ENCODE measurements at places on chromosomes 12 and 14.

- no peak for DNase-seq
Observed at GRCh38 chr14:91335191-91336092, 82.2 kb downstream of the CCDC88C start.

GRCh38 chr12:87930033-87930432, 99.2 kb downstream of the C12orf50 start:
- no peak for DNase-seq

- no peak for DNase-seq
Observed at GRCh38 chr12:105214148-105214547, 21.8 kb downstream of the APPL2 start.

DNA sequence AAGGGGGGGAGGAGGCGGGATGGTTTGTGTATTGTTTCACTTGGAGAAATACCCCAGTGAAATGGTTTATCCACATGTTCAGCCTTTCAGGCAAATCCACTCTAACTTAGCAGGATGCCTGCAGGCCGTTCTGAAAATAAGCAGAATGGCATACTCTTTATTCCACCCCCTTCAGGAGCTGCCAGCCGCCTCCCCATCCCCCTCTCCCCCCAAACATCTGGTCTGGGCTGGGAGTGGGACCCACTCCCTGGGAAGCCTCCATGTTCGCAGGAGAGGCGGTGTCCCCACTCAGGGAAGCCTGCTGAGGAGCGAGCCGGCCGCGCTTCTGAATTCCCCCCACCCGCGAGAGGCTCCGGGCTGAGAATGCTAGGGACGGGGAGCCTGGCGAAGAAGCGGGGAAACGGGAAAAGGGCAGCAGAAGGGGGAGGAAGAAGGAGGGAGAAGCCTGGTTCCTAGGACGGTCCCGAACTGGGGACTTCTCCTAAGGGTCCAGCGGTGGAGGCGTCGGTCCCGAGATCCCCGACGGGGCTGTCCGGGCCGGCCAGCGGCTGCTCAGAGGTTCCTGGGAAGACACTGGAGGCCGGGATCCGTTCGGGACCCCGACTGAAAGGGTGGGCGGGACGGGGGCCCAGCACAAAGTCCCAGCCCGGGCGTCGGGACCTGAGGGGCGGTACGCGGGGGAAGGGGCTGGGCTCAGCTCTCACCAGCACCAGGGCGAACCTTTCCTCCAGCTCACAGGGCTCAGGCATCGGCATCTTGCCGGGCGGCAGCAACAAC, 666 bp downstream of the FMNL3 start:
- no peak for DNase-seq

DNA sequence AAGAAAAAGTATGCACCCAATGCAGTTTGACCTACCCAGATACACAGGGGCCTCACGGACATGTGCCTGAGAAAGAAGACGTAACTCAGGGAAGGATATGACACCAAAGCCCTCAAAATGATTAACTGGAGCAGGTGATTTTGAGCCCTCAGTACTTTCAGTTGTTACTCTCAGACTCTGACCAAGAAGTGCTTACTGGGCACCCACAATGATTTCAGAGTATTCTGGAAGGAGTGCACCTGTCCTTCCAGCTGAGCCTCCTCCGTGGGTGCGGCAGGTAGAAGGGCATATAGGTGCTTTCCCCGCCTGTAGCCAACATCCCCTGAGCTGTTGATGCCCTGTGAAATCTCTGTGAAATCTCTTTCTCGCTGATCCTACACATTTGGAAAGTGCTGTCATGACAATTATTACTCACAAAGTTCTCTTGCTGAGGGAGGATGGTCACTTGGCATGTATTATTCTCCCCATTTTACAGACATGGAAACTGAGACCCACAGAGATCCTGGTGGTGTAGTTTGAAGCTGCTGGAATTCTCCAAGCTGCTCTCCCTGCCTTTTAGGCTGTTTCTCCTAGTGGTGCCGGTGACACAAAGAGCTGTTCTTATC, 154.3 kb upstream of the CCND2 start:
- DNase-seq: peak; percentile 22

All from type B pancreatic cell (in vitro differentiated cells).